Stimulated activated CD8-positive, alpha-beta memory T cell treated with anti-CD3 and anti-CD28 coated beads, Interleukin-7, amount 100 ng/mL, for 1 hour (primary cell): ENCODE measurements at places on chromosomes 2 and 18.

GRCh38 chr2:54584598-54584997 lies 128.5 kb downstream of the SPTBN1 start:
- no peak for DNase-seq

DNA sequence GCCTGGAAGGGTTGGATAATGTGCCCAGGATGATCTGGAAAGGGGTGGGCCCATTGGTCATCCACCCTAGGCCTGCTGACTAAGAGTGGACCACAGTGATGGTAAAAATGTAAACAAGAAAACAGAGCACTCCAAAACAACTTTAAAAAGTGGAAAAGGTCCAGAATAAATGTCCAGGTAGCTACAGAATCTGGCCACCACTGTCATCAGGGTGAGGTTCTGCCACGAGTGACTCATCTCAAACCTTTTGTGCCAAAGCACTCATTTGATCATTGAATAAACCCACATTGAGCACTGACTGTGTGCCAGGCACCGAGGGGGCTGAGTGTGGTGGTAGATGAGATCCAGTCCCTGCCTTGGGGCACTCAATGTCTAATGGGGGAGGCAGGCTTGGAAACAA lies 64.9 kb downstream of the EMX1 start:
- DNase-seq = no peak

DNA sequence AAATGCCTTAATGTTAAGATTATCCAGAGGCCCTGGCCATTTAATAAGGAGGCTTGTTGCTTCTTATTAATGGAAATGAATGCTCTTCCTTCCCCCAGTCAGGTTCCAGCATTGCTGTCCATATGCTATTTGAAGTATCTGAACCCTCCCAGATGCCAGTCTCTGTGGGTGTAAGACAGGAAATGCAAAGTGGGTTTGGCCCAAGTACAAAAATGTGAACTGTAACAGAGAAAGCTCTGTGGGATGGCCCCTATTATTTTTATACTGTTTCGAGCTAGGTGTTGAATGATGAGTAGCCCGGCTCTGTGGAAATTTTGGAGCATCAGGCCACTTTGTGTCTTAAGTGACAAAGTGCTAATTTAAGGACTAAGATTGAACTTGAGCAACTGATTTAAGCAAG lies 141.0 kb downstream of the UXS1 start:
- no peak for DNase-seq

GRCh38 chr2:45771261-45771660 lies 119.8 kb downstream of the PRKCE start:
- DNase-seq = no peak

GRCh38 chr2:189467593-189467992 lies 26.3 kb downstream of the WDR75 start:
- DNase-seq = no peak

GRCh38 chr2:214774108-214774507 lies 35.4 kb downstream of the BARD1 start:
- no peak for DNase-seq

GRCh38 chr2:103847276-103847675 lies 1006.6 kb upstream of the POU3F3 start:
- no peak for DNase-seq

DNA sequence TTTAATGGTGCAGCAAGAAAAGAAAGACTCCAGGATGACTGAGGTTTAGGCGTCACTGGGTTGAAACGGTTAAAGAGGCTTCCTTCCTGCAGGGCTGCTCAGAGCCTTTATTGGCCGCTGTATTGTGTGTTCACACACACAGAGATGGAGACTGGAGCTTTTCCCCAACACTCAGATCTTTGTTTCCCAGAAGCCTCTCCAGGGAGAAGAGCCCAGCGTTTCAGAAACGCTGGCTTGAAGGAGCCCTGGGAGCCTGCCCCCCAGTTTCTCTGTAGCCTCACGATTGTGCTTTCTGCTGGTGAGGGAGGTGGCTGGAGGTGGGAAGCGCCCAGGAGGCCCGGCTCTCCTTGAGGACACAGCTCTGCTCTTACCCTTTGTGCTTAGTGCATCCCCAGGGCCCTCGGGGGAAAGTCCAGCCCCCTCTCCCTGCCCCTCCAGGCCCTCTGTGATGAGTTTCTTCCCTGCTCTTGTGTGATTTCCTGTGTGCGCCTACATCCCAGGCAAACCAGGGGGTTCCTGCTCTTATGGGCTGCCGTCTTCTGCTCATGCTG lies 37.1 kb downstream of the RRM2 start:
- no peak for DNase-seq

GRCh38 chr2:221334481-221335218 lies 237.5 kb downstream of the EPHA4 start:
- DNase-seq = no peak

GRCh38 chr2:52881606-52882005 lies 886.0 kb upstream of the CHAC2 start:
- DNase-seq = no peak

GRCh38 chr2:23430263-23430662 lies 45.3 kb downstream of the KLHL29 start:
- DNase-seq = no peak

- no peak for DNase-seq
Observed at GRCh38 chr2:77518311-77518710, 3.9 kb downstream of the LRRTM4 start.

- no peak for DNase-seq
Observed at GRCh38 chr18:32888306-32888705, 115.5 kb upstream of the KLHL14 start.

GRCh38 chr2:189848276-189848675 lies 64.0 kb downstream of the PMS1 start:
- no peak for DNase-seq

- DNase-seq = no peak
Observed at GRCh38 chr2:17620841-17621240, 80.3 kb downstream of the VSNL1 start.

- DNase-seq = no peak
Observed at GRCh38 chr2:237091779-237092436, 6.2 kb downstream of the COPS8 start.

DNA sequence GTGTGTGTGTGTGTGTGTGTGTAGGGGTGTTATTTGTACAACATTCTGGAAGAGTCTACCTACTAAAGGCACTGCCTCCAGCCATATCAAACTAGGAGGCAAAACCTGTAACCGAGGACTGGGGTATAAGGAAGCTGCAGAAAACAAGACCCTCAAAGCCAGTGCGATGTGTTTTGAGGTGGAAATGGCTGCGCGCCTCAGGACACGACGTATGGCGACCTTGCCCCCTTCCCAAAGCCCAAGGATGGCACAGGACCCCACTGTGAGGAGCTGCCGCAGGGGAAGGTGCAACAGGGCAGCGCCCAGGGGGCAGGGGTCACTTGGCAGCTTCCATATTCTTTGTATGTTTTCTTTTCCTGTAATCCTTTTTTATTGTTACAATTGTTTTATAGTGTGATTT lies 59.8 kb downstream of the CENPO start:
- no peak for DNase-seq

GRCh38 chr2:131010566-131010965 lies 82.7 kb downstream of the FAM168B start:
- no peak for DNase-seq

- DNase-seq = no peak
Observed at GRCh38 chr2:177246000-177246399, 18.5 kb downstream of the NFE2L2 start.

GRCh38 chr2:217610401-217610814 lies 392.4 kb downstream of the TNS1 start:
- DNase-seq = no peak

- DNase-seq = no peak
Observed at GRCh38 chr2:18473241-18474181, 86.9 kb downstream of the RDH14 start.

DNA sequence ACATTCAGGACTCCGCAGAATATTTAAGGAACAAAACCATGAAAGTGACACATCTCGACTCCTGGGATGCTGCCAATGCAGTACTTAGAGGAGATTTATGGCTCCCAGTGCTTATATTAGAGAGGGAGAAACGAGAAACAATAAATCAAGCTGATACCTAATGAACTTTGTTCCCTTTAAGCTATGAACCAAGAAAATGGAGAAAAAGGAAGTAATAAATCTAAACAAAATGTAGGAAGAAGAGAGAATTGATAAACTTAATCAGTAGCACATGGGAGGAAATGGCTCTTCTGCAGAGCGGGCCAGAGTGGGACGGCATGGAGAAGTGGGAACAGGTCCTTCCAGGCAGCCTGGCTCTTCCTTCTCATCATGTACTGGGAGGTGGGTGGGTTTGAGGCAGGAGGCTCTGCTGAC lies 42.7 kb downstream of the NPPC start:
- DNase-seq = no peak

- no peak for DNase-seq
Observed at GRCh38 chr2:38148501-38148900, 72.5 kb upstream of the CYP1B1 start.

DNA sequence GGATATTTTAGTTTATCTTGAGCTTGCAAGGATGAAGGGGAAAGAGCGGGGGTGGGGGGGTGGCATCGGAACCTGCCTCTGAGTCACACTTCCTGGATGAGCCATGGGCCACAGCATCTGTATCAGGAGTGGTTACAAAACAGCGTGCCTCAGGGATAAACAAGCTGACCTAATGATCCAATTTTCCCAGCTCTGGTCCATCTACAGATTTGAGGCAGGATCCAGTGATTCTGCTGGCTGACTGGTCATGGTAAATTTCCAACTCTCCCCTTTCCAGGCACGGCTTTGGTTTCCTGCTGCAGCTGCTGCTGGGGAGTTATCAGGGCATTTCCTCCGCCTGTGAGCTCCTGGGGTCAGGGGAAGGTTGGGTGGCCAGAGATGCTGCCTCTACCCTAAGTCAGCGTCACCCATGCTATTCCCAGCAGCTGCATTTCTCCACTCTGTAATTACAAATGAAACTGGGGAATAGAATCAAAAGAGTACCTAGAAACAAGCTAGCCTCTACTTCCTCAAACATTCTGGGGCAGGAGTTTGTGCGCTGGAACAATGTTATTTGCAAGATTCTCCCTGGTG lies 4.7 kb upstream of the HPCAL1 start:
- DNase-seq = no peak

DNA sequence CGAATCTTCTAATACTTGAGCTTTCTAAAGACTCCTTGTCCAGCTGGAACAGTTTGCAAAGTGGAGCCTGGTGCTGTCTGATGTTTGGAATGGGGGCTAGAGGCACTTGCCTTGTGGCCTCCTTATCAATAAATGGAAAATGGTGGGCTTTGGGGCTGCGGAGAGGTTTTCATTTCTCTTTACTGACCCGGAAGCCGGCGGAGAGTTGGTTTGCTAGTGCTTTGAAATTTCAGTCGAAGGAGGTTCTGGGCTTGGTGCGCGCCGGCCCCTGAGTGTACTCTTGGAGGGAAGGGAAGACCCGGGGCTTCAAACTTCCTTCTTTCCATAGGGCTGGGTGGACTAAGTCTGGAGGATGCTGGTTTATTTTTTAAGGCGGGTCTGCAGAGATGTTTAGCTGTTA lies 714 bp downstream of the RPIA start:
- no peak for DNase-seq

DNA sequence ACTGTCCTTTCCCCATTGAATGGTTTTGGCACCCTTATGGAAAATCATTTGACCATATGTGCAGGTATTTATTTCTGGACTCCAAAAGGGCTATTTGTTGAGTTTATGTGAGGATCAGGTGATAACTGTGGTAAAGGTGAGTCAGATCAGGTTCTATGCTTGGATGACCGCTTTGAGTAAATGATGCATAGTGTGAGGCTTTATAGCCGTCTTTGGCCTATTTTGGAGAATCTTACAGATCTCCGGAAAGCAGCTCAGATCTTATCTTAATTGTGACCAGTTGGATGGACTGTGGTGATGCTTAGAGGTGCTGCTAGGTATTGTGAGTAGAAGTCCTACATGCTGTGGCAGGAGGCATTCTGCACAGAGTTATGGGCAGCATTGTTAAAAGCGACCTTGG lies 126.2 kb downstream of the METTL8 start:
- DNase-seq = no peak

DNA sequence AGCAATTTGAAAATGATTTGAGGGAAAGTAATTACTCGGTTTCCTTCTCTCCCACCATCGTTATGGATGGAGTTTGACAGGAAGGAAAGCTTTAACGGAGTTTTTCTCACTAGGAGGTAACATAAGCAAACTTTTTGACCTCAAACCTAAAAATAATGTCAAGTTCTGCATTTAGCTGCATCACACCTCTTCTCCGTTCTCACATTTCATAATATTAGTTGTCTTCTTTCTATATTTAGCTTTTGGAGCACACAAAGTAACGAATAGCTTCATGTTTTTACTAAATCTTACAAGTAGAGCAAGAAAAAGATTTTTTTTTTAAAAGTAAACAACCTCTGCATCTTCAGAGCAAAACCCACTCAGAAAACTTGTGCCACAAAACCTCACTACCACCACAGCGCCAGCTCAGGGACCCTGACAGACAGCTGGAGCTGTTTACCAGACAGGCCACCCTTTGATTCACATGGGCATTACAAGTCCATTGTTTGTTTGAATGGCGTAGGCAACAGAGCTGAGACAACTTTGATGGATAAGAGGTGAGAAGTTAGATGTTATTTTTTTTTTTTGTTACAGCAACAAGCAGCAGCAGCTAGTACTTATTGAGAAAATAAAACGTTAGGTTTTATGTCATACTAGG lies 21.9 kb upstream of the ICOS start:
- no peak for DNase-seq

DNA sequence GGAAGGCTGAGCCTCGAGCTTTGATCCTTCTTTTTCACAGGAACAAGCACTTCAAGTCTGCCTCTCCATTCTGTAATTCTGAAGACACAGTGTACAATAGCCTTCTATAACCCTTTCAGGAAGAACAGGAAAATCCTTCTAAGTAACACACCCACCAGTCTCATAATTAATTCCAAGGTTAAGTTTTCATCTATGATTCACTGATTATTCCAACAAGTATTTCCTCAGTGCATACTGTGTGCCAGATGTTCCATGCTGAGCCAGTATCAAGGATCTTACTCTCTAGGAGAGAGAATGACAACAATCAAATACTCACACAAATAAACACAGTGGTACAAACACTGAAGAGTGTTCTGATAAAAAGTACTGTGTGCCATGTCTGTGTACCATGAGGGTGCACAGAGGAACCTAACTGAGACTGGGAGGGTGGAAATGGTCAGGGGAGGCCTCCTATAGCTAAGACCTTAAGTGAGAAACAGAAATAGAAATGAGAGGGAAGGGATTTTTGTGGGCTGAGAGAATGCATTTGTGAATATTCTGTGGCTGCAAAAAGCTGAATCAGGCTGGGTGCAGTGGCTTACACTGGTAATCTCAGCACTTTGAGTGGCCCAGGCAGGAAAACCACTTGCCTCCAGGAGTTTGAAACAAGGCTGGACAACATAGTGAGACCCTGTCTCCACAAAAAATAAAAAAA lies 7.3 kb upstream of the MTLN start:
- no peak for DNase-seq

DNA sequence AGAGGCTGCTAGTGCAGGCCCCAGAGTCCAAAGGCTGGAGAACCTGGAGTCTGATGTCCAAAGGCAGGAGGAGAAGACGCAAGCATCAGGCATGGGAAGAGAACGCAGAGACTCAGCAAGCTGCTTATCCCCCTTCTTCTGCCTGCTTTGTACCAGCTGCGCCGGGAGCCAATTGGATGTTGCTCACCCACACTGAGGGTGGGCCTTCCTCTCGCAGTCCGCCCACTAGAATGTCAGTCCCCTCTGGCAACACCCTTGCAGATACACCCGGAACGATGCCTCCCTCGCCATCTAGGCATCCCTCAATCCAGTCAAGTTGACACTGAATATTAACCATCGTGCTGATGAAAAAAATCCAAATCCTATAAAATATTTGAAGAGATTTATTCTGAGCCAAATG lies 141.6 kb downstream of the TWIST2 start:
- no peak for DNase-seq

- DNase-seq = no peak
Observed at GRCh38 chr2:63790906-63791305, 50.8 kb upstream of the UGP2 start.

GRCh38 chr2:55585451-55586080 lies 31.9 kb downstream of the PPP4R3B start:
- no peak for DNase-seq

- DNase-seq = no peak
Observed at GRCh38 chr2:23642516-23642915, 257.5 kb downstream of the KLHL29 start.
